ENCODE measurements at places on chromosomes 1 and 21. TPM values are rescaled to one million over a fixed set of nuclear protein-coding genes. Genes with fewer than 3 reads are reported as not detected.

AXDND1 gene
- 0.17 TPM for total RNA-seq

KANK4 gene
- not detected for total RNA-seq

PLCH2 gene
- under 0.01 TPM for total RNA-seq

HSD3B2 gene
- not detected for total RNA-seq

PLPPR5 gene
- total RNA-seq = under 0.01 TPM

OLIG2 gene
- not detected for total RNA-seq

ATF6 gene
- total RNA-seq = 24.4 TPM

SIK1 gene
- 0.33 TPM for total RNA-seq

C1orf21 gene
- total RNA-seq = 50.9 TPM

CASZ1 gene
- under 0.01 TPM for total RNA-seq

SPATA45 gene
- not detected for total RNA-seq

SYT11 gene
- total RNA-seq = 50.8 TPM

CKS1B gene
- total RNA-seq = 24.6 TPM

CNR2 gene
- not detected for total RNA-seq

TNFRSF1B gene
- 43.0 TPM for total RNA-seq

FAM78B gene
- 0.29 TPM for total RNA-seq

PADI2 gene
- total RNA-seq = 0.15 TPM

KCND3 gene
- total RNA-seq = under 0.01 TPM

TMEM269 gene
- 0.15 TPM for total RNA-seq

CD5L gene
- total RNA-seq = not detected

DNAI4 gene
- total RNA-seq = 5.4 TPM

CBR3 gene
- 26.3 TPM for total RNA-seq

CD34 gene
- total RNA-seq = 0.17 TPM

NMNAT2 gene
- under 0.01 TPM for total RNA-seq

ADAMTSL4 gene
- 21.5 TPM for total RNA-seq

CD2 gene
- total RNA-seq = under 0.01 TPM

DMRTA2 gene
- 0.15 TPM for total RNA-seq

KRTAP10-8 gene
- not detected for total RNA-seq

TACSTD2 gene
- total RNA-seq = 0.33 TPM

PLA2G2F gene
- total RNA-seq = not detected

NPPB gene
- total RNA-seq = not detected

FAM72D gene
- 1.3 TPM for total RNA-seq

LCE1A gene
- total RNA-seq = not detected

DAB1 gene
- not detected for total RNA-seq

PIGK gene
- total RNA-seq = 67.8 TPM

SLC2A5 gene
- total RNA-seq = 2.0 TPM

HPCAL4 gene
- not detected for total RNA-seq

STX12 gene
- 66.7 TPM for total RNA-seq
